ENCODE measurements at places on chromosomes 3 and 15.

- DNase-seq = no peak
These were observed 1102.2 kb downstream of the IGSF11 start for GRCh38 chr3:117932441-117932840.

DNA sequence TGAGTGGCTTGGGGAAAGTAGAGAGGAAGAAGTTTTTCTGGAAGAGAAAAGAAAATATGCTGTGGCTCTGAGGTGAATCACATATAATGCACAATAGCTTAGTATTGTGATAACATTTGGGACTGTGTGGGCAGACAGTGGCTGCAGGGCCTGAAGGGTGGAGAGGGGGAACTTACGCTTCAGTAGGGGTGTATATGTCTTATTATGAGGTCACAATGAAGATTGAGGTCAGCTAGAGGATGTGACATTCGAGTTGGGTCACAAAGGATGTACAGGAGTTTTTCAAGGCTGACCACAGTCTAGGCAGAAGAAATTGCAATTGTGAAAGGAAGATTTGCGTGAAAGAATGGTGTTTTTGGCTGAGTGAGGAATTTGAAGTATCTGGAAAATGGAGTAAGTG lies 414.8 kb downstream of the LPP start:
- DNase-seq = no peak

- no peak for DNase-seq
These were observed 12.8 kb downstream of the GABRG3 start for GRCh38 chr15:26983822-26984221.

DNA sequence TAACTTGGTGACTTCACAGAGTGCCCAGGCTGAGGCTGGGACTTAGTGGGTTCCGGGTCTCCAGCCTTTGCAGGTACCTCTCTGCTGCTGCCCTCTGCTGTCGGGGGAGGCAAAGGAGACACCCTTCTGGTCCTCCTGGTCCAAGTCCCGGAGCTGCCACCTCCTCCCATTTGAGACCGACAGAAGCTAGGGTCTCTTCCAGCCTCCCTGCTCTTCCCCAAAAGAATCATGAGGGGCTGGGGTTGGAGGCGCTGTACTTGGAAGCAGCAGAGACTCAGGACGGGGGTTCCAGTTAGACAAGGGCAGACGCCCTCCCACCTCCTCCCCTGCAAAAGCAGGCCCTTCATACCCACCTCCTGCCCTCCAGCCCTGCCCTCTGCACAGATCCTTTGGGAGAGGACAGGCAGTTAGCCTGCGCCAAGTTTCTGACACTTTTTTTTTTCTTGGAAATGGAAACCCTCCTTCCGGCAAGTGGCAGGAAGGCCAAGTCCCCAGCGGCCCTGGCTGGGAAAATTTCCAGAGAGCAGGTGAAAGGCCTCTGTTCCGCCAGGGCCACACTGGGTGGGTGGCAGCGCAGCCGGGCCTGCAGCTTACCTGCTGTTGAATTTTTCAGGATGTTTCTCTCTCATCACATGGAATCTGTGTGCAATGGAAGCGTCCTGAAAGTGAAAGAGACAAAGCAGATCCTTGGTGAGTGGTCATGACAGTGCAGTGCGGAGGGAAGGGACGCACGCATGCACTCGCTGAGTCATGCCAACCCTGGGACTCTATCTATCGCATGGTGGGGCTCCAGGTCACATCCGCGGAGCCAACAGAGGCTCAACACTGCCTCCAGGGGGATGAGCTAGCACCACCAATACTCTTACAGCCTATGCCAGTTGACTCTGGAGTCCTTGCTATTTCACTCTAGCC lies 119.9 kb downstream of the DGKG start:
- no peak for DNase-seq

DNA sequence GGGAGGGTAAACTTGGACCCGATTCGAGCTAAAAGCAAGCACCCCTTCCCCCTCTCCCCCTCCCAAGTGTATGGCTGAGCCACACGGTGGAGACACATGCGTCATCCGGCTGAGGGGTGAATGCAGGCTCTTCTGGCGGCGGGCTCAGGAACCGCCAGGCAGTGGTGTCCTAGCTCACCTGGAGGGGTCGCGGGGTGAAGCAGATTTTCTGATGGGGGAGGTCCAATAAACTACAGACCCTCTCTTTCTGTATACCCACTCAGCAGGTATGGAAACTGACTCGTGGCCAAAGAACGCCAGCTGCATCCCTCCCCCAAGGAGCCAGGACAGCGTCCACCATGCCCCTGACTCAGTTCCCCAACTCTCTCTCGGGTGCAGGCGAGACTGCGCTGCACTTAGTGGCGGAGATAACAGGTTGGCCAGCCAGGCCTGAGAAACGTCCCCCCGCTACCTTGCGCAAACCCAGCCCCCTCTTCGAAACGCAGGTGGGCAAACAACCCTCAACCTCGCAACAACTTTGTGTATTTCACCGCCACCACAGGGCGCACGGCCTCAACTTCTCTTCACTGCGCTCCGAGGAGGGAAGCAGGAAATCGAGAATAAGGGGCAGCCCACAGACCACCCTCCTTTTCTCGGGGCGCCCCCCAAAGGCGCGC lies 1.3 kb downstream of the MAGI1 start:
- DNase-seq = no peak

DNA sequence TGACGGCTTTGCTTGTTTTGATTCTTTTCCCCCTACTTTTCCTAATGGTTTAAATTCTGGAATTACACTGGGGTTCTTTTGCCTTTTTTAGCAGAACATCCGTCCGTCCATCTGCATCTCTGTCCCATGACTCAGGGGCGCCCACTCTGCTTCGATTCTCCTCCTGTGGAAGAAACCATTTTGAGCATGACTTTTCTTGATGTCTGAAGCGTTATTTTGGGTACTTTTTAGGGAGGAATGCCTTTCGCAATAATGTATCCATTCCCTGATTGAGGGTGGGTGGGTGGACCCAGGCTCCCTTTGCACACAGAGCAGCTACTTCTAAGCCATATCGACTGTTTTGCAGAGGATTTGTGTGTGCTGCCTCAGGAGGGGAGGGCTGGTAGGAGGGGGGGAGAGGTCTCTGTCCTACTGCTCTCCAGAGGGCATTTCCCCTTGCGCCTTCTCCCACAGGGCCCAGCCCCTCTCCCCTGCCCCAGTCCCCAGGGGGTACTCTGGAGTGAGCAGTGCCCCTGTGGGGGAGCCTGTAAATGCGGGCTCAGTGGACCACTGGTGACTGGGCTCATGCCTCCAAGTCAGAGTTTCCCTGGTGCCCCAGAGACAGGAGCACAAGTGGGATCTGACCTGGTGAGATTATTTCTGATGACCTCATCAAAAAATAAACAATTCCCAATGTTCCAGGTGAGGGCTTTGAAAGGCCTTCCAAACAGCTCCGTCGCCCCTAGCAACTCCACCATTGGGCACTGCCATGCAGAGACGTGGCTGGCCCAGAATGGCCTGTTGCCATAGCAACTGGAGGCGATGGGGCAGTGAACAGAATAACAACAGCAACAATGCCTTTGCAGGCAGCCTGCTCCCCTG lies 19.5 kb upstream of the BSN start:
- DNase-seq = peak; percentile 78

- DNase-seq = no peak
These were observed 87.3 kb downstream of the SMAD6 start for GRCh38 chr15:66789029-66790025.

DNA sequence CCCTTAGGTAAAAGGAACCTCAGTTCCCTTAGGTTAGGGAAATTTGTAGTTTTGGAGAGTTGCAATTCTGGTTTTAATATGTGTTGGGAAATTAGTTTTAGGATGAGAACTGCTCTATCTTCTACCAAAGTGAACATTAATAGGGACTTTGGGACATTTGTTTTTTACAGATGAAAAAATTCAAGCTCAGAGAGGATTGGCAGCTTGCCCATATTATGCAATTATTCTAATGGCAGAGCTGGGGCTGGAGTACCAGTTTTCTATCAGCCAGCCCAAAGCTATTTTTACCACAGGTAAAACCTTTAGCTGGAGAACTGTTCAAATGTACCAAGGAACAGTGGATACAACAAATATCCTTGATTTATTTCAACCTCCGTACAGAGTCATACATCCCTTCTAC lies 127.0 kb downstream of the CPNE4 start:
- no peak for DNase-seq

DNA sequence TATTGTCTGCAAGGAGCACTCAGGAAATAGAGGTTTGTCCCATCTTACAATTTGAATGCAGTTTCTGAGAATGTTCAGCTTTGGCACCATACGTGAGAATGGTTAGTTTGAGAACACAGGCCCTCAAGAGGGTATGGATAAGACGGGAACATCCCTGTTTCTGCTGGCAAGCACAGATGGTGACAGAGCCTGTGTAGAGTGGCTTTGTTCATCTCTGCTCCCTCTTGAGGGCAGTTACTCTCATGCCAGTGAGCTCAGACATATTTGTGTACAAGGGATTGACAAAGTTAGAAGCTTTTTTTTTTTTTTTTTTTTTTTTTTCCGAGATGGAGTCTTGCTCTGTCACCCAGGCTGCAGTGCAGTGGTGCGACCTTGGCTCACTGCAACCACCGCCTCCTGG lies 71.5 kb upstream of the FILIP1L start:
- DNase-seq = no peak

DNA sequence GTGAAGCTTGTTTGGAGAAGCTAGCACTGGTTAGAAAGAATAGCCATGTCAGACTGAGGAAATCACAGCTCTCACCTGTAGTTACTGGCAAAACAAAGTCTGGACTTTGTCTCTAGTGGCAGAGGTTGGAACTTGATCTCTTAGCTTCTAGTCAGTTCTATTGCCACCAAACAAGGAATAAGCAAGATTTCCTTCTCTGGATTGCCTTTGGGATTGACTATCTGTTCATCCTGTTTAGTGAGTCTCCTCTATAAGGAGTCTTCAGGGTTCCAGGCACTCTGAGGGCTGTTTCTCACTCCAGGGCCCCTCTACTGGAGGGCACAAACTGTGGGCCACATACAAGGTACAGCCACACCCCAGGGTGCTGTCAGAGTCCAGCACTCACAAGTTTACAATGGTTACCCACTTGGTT lies 426.6 kb upstream of the THBS1 start:
- no peak for DNase-seq

- DNase-seq = peak; percentile 8
These were observed 159.6 kb upstream of the KCNH8 start for GRCh38 chr3:18988614-18989229.

DNA sequence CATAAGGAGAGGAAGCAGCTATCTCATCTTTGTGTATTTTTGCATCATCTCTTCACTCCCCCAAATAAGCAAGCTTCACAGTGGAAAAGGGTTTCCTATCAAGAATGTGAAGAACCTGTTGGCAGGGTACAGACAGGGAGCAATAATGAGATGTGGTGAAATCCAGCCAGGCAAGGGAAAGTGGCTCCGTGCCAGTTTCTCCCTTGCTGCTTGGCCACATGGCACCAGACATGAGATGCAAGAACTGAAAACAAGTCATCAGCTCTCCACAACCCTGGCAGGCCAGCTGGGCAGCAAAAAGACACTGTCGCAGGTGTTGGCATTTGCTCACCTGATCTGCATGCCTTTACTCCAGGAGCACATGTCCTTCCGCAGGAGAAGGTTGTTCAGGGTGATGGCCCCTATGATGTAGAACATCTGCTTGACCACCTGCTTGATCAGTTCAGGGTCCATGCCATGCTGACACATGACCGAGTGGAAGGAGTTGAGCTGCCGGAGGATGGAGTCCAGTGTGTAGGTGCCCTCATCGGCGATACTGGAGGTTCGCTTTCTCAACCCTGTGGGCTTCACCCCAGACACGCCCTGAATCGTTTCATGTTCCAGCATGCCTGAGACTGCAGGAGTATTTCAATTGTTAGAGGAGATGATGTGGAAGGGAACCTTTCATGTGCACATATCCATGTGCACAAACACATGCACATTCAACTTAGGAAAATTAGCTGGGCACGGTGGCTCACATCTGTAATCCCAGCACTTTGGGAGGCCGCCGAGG lies 23.3 kb upstream of the MYO5C start:
- DNase-seq = no peak
